ENCODE measurements at places on chromosomes 16 and 17. TPM values are rescaled to one million over a fixed set of nuclear protein-coding genes. Genes with fewer than 3 reads are reported as not detected.

Gene ACSM2B
- not detected for total RNA-seq

GRCh38 chr17:68803164-68803929 is 151.8 kb downstream of the ABCA8 start:
- DNase-seq, result no peak

DNA sequence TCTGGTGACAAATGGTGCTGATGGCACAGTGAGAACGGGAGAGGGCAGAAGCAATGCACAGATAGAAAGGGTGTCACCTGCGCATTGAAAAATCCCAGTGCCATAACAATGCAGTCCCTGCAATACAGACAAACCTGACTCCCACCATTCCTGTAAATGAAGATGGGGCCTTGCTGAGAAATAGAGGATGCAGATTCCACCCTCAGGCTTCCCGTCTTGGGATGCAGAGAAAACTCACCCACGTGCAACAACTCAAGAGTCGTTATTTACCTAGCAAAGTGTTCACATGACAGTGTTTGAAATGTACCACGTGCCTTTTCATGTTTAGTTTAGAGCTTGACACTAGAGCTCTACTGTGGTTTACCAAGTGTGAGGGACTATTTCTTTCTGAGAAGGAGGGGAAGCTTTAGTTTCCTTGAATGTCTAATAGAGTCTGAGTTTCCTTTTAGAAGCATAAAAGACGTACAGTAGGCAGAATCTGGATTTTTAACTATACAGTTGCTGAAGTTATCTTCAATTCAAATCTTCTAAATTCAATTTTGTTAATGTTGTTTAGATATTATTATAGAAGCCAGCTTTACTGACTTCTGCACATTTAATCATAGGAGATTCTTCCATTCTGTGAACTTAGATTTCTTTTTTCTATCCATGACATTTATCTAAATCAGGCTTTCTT is 35.6 kb downstream of the WWOX start:
- DNase-seq, result no peak

- DNase-seq, result no peak
Measured at GRCh38 chr16:54288835-54289241, 2.3 kb upstream of the IRX3 start.

- no peak for DNase-seq
Measured at GRCh38 chr17:48616717-48617470, 1.8 kb upstream of the HOXB8 start.

Gene TERB1
- total RNA-seq, result 0.15 TPM

GRCh38 chr17:21029036-21029435 is 13.8 kb downstream of the USP22 start:
- DNase-seq, result no peak

DNA sequence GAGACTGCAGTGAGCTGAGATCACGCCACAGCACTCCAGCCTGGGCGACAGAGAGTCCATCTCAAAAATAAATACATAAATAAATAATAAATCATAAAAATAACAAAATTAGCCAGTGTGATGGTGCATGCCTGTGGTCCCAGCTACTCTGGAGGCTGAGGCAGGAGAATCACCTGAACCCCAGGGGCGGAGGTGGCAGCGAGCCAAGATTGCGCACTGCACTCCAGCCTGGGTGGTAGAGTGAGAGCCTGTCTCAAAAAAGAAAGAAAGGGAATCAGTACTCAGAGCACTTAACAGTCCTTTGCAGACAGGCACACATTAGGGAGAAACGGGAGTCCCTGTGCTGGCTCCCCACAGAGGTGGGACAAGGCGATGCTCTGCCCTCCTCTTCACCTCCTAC is 25.1 kb downstream of the MAPK8IP3 start:
- DNase-seq, result no peak

- no peak for DNase-seq
Measured at GRCh38 chr17:61248399-61248798, 151.2 kb upstream of the TBX2 start.
